Lower lobe of right lung (tissue), 2 donors: ENCODE measurements at places on chromosomes 2 and 18.

GRCh38 chr2:158953926-158954763 lies 14.3 kb upstream of the TANC1 start:
- DNase-seq, result peak; percentile 65

GRCh38 chr2:231315896-231316295 lies 79.6 kb upstream of the B3GNT7 start:
- no peak for DNase-seq

DNA sequence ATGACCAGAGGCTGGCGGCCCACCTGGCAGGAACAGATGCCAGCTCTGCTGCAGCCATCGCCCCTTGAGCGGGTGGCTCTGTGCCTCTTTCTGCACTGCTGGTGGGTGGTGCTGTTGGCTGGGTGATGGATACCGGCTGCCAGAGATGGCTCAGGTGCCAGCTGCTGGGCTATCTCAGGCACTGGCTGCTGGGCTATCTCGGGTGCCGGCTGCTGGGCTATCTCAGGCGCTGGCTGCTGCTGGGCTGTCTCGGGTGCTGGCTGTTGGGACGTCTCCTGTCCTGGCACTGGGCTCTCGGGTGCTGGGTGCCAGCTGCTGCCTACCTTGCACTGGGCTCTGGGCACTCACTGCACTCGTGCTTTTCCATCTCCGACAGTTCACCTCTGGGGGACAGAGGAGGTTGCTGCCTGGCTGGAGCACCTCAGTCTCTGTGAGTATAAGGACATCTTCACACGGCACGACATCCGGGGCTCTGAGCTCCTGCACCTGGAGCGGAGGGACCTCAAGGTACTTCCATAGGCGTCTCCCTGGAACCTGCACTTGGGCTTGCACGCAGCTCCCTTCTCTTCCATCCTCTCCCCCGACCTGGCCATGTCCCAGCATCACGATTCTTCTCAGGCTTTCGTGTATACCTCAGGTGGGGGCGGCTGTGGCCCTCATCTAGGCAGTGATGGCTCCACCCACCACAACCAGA lies 98.4 kb downstream of the USP40 start:
- no peak for DNase-seq

- DNase-seq, result no peak
Observed at GRCh38 chr2:238169048-238169707, 10.4 kb downstream of the ERFE start.

- peak; percentile 81 for DNase-seq
Observed at GRCh38 chr2:231672617-231673347, 35.5 kb upstream of the PTMA start.

DNA sequence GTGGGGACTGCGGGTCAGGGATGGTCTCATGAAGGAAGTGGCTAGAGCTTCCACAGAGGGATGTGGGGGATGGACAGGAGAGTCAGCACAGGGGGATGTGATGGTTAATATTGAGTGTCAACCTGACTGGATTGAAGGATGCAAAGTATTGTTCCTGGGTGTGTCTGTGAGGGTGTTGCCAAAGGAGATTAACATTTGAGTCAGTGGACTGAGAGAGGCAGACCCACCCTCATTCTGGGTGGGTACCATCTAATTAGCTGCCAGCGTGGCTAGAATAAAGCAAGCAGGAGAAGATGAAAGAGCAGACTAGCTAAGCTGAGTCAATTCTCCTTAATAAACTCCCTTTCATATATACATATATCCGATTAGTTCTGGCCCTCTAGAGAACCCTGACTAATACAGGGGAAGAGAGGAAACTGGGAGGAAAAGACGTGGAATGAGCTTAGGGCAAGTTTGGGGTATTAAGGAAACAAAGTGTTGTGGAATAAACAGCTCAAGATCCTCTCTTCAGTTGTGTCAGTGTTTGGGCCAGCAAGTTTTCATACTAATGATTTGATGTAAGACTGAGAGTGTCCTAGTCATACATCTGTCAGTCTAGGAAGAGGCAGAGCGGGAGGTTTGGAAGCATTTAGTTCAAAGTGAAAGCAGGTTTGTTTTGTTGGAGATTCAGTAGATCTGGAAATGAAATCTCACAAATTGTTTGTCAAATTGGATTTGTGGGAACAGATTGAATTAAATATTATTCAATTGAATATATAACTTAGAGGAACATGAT lies 135.2 kb upstream of the NT5C1B start:
- DNase-seq, result no peak

- no peak for DNase-seq
Observed at GRCh38 chr2:212526059-212526458, 12.5 kb downstream of the ERBB4 start.

GRCh38 chr2:112774536-112775285 lies 9.6 kb downstream of the IL1A start:
- no peak for DNase-seq

- no peak for DNase-seq
Observed at GRCh38 chr18:12248926-12249720, 5.0 kb upstream of the CIDEA start.

- no peak for DNase-seq
Observed at GRCh38 chr2:177117755-177118154, 94.8 kb upstream of the HNRNPA3 start.

DNA sequence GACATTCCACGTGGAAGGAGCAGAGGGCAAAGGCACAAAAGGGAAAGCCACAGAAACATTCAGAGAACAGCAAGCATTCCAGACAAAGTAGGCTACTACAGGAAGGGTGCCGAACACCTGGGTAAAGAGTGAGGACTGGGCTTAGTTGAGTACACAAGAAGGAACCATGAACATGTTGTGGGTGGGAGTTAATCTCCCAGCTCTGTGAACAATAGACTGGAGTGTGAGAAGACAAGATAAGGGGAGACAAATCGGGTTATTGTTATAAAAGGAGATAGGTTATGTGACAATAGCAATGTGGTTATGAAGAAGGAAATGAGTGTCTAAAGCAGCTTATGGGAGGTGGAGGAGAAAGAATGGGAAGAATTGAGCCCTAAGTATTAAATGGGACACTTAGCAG lies 70.0 kb downstream of the DPP4 start:
- no peak for DNase-seq

DNA sequence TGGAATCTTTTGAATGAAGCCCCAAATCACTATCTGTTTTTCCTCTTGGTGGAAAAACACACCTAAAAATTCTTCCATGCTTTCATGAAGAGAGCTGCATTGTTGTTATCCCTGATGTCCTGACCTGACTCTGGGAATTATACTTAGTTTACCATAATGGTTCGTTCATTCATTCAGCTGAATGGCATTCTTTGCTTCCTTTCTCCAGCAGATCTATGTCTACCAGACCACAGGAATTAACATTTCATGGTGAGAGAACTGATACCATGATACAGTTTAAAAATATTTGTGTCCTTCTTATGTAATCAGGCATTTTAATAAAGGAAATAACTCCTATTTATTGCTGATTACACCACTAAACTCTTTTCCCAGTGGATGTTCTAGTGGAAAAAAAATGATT lies 11.1 kb upstream of the SLC4A10 start:
- no peak for DNase-seq

GRCh38 chr2:100394111-100394641 lies 23.3 kb downstream of the CHST10 start:
- no peak for DNase-seq
